ENCODE measurements at places on chromosomes 1 and 21. TPM values are rescaled to one million over a fixed set of nuclear protein-coding genes. Genes with fewer than 3 reads are reported as not detected.

The POGK gene
- total RNA-seq = 53.1 TPM

The SNX7 gene
- total RNA-seq = not detected

The SLC6A9 gene
- 4.5 TPM for total RNA-seq

The FGR gene
- 60.0 TPM for total RNA-seq

The LAX1 gene
- total RNA-seq = 7.2 TPM

All from natural killer cell treated with Interleukin-12 subunit alpha and Interleukin-12 subunit beta and Interleukin-15 and Interleukin-18, amount 100 ng/mL, for 72 hours (primary cell).